NCI-H1092 (cell line): ENCODE measurements at places on chromosomes 13 and 19.

- DNase-seq = no peak
Observed at GRCh38 chr19:13958043-13958442, 5.7 kb downstream of the DCAF15 start.

DNA sequence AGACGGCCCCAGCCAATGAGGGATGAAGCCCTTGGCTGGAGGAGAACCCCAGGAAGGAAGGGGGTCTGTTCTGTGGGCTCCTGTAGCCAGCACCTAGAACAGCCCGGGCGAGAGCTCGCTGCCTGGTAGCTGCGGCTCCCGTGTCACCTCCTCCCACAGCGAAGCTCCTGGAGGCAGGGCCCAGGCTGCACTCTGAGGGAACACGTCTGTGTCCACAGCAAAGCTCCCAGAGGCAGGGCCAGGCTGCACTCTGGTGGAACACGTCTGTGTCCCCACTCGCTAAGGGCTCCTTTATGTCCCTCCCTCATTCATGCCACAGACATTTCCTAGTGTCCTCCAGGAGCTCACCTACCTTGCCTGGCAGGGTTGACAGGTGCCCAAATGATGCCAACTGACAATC lies 8.4 kb downstream of the TRAPPC6A start:
- DNase-seq = no peak

DNA sequence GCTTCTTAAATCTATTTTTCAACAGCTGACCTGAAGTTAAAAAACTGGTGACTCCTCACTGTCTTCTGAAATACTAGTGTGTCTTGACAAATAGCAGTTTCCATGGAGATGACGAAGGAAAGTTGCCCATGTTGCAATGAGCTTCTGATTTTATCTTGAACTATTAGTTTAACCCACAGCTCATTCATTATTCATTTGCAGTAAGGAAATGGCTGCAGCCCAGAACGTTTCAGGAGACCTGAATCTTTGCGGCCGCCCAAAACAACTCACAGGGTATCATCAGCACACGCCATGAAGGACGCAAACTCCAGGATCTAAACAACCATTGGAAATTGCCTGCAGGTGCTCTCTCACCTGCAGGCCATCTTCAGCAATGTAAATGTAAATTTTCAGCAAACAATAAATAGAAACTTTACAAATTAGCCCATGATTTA lies 142.5 kb downstream of the DCLK1 start:
- no peak for DNase-seq

GRCh38 chr19:35773020-35773806 lies 2.2 kb upstream of the ARHGAP33 start:
- no peak for DNase-seq

DNA sequence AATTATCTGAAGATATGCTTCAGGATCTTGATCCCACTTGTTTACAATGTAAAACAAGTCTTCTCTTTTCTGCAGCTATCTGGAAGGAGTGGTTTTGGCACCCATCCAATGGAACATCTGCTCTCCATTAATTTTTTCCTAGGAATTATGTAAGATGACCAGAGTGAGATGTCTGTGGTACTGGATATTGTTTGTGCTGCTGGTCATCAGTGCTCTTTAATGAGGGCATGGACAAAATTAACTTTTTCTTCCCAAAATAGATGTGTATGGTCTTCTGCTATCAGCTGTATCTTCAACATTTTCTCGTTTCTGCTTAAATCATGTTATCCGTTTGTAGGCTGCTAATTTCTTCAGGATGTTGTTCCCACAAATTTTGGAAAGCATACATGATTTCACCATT lies 415.4 kb upstream of the KLHL1 start:
- no peak for DNase-seq

DNA sequence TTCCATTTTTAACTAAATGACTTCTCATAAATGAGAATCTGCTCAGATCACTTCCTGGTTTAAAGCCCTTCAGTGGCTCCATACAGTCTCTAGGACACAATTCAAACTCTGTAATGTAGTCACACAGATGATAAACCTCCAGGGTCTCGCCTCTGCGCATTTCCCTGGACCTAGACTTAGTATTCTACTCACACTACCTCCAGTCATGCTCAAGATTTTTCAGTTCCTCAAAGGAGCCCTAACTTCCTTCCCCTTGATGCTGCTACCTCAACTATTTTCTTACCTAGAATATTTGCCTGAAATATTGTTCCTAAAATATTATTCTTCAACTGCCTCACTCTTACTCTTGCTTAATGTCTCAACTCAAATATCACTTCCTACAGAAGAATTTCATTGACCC lies 86.7 kb upstream of the TPP2 start:
- DNase-seq = no peak

- DNase-seq = no peak
Observed at GRCh38 chr19:3771000-3771905, 775 bp downstream of the RAX2 start.

DNA sequence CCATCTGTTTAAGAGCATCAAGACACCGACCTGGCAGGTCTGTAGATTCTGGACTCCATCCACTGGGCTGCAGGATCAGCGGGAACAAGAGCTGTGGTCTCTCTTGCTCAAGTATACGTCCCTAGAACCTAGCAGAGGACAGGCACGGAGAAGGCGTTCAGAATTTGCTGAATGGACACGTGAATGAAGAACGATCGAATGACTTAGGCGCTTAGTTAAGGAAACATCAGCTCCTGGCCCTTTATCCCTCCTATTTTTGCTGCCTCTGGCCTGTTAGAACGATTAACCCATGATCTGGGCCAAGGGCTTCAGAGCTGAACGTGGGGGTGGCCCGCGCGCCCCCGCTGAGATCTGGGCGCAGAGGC lies 953 bp downstream of the DZIP1 start:
- no peak for DNase-seq

GRCh38 chr19:57872450-57872849 lies 16.4 kb downstream of the ZNF814 start:
- DNase-seq = no peak

GRCh38 chr13:88586263-88586662 lies 915.1 kb downstream of the SLITRK5 start:
- DNase-seq = no peak

DNA sequence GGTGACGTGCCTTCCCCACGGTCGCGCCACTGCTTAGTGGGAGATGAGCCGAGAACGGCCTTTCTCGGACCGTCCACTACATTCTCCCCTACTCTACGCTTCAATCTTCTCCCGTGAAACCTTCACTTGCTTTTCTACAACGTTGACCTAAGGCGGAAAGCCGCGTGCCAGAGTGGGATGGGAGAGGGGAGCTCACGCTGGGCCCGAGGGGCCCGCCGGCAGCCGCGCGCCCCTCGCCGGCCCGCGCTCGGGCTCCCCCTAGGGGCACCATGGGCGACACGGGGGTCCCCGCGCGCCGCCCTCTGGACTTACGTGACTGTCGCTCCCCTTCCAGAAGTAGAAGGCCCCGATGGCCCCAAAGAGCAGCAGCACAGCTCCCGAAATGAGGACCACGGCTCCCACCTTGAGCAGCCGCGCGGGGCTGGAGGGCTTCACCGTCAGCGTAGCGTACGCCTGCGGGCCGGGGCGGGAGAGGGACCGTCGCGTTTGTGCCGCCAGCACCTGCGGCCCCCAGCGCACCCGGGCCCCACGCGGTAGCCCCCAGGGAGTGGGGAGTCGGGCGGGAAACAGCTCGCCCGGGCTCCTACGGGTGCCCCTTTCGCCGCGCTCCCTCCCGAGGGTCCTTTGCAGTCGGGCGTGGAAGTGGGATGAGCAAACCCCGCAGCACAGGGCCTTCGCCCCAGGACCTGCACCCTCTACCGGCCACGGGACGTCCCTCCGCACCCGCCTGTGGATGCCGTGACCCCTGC lies 727 bp downstream of the CNMD start:
- DNase-seq = no peak

DNA sequence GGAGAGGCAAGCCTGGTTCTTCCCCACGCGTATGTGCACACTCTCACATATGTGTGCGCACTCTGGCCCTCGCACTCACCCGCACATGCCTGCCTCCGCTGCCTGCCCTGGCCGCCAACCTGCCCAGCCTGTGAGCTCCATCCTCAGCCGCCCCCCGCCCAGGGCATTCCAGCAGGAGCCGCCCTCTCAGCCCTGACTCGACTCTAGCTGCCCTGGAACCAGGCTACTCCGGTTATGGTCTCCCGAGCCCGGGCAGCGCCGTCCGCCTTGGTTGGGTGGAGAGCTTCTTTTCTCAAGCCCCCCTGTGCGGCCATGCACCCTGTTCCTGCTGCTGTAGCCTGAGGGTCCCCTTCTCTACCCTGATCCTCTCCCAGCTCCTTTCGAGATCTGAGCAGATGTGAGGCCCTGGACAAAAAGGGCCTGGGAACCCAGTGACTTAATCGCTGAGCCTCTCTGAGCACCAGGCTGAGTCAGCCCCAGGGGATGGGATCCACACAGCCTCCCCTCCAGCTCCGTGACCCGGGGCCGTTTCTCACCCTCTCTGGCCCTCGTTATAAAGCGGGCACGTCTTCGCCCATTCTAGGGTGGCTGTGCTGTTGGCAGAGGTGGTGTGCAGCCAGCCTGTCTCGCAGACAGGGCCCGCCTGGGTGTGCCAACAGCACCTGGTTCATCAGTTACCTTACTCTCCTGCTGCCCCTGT lies 191.5 kb downstream of the TEX29 start:
- no peak for DNase-seq

- DNase-seq = no peak
Observed at GRCh38 chr19:15280048-15280725, 47.9 kb upstream of the EPHX3 start.

DNA sequence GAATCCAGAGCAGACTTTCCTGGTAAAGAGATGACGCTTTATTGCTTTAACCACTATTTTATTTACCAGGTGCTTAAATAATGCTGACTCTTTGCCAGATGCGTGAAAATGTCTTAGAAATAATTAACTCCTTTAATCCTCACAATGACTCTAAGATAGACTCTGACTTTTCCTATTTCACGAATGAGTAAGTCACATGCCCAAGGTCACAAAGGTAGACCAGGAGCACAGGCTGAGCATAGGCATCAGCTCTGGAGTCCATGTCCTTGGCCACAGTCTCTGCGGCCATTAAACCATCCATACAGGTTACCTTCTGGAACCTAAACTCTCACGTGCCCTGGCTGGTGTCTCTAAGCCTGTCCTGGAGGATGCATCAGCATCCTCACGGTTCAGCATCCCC lies 87.3 kb downstream of the ERCC5 start:
- no peak for DNase-seq
